ENCODE measurements at places on chromosomes 2 and 18.

DNA sequence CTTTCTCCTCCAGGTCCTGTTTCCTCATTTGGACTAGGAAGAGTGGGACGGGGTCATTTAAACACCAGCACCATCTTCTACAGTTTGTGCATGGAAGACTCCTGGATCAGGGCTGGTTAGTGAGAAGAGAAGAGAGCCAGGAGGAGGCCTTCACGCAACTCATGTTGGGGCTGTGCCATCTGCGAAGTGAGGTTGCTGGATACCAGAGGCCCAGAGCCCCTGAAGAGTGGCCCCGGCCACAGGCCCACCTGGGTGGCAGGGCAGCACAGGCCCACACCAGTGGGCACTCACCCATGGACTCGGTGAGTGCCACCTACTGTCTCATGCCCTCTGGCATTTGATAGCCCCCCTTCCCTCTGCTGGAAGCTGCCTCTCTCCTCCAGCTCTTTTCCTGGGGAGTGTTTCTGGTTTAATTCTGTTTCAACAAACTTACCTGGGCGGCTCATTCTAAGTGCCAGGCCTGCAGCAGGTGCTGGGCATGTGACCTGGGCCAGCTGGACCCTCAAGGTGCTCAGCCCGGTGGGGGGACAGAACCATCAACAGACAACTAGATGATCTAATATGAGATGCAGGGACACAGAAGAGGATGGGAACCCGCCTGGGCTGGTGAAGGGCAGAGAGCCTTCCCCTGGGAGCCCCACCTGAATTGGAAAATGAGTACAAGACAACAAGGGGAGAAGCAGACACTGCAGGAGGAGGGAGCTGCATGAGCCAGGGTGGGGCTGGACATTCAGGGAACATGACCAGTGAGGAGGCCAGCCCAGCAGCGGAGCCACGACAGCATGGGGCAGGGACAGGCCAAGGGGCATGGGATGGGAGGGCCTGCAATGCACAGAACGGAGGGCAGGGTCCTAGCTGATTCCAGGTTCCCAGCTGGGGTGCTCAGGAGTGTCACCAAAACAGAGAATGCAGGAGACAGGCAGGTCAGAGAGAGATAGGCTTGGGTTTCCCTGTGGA is 70.6 kb downstream of the MARCO start:
- no peak for DNase-seq

GRCh38 chr2:196105951-196106350 is 37.3 kb upstream of the DNAH7 start:
- DNase-seq = no peak

GRCh38 chr2:230441227-230441897 is 25.4 kb downstream of the SP100 start:
- no peak for DNase-seq

GRCh38 chr2:120360307-120360855 is 14.4 kb downstream of the INHBB start:
- DNase-seq = no peak

GRCh38 chr2:198662905-198663304 is 794.8 kb downstream of the SATB2 start:
- DNase-seq = no peak

GRCh38 chr18:26738706-26739105 is 126.8 kb downstream of the AQP4 start:
- DNase-seq = no peak

DNA sequence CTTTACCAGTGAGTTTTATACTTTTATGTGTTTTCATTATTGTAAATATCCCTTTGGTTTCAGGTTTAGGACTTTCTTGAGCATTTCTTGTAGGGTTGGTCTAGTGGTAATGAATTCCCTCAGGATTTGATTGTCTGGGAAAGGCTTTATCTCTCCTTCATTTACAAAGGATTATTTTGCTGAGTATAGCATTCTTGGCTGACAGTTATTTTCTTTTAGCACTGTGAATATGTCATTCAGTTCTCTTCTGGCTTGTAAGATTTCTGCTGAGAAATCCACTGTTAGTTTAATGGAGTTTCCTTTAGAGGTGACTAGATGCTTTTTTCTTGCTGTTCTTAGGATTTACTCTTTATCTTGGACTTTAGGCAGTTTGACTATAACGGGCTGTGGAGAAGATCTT is 373.9 kb downstream of the TSN start:
- no peak for DNase-seq

- peak; percentile 3 for DNase-seq
These were observed 823 bp downstream of the PARD3B start for GRCh38 chr2:204545861-204546735.

DNA sequence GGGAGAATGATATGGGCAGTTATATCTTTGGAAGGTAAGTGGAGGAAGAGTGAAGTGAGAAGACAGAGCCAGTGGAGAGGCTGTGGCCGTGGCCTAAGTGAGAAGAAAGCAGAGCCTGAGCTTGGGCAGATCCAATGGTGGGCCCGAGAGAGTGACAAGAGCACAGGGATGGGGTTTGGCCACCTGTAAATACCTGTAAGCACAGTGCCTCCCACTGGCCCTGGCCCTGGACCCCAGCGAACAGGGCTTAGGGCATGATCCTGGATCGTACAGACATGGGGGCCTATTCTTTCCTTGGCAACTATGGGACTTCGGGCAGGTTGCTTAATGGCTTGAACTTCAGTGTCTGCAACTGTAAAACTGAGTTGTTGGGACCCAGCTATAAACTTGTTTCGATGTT is 44.1 kb downstream of the MTCL1 start:
- no peak for DNase-seq

DNA sequence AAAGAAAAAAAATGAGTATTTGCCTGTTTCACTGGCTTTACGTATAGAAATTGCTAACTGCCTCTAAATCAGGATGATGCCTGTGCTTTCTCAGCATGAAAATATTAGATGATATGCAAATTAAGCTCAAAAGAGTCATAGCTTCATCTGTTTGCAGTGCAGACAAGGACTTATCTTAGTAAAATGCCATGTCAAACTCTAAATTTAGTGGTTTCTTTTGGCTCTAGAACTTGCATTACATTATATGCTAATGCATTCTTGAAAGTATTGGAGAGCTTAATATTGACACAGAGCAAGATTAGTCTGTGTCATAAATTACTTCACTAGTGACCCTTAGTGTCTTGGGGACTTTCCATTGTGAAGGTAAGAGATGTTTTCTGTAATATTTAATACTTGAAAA is 1109.1 kb upstream of the NRXN1 start:
- no peak for DNase-seq

DNA sequence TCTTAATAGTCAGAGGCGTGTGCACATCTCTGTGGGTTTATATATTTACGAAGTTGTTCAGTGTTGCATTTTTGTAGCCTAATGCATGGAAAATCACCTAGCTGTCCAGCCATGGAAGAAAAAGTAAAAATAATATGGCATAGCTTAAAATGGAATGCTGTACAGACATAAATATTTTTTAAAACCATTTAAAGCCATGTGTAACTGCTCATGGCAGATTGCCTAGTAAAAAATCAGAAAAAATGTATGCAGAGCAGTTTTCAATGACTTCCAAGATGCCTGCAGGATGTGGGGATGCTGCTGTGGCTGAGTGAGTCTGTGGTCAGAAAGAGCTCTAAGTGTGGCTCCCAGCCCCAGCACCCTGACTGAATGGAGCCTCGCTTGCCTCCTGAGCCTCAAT is 64.8 kb upstream of the ALKAL2 start:
- DNase-seq = no peak

DNA sequence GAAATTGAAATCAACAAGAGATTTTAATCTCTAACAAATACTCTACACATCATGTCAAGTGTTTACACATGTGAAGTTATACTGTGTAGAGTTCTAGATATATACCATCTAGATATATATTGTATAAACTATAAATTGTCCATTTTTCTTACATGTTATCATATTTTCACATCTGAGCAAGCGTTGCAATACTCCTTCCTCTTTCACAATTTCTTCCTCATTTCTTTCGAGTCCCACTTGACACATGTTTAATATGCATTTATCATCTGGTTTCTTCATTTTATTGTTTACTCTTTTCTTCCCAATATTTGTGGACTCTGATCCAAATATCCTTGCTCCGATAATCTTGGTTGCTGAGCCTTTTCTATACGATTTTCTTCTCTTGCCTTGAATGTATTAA is 50.2 kb downstream of the UNC80 start:
- DNase-seq = no peak

- no peak for DNase-seq
These were observed 684.8 kb downstream of the RNF144A start for GRCh38 chr2:7601990-7602389.

DNA sequence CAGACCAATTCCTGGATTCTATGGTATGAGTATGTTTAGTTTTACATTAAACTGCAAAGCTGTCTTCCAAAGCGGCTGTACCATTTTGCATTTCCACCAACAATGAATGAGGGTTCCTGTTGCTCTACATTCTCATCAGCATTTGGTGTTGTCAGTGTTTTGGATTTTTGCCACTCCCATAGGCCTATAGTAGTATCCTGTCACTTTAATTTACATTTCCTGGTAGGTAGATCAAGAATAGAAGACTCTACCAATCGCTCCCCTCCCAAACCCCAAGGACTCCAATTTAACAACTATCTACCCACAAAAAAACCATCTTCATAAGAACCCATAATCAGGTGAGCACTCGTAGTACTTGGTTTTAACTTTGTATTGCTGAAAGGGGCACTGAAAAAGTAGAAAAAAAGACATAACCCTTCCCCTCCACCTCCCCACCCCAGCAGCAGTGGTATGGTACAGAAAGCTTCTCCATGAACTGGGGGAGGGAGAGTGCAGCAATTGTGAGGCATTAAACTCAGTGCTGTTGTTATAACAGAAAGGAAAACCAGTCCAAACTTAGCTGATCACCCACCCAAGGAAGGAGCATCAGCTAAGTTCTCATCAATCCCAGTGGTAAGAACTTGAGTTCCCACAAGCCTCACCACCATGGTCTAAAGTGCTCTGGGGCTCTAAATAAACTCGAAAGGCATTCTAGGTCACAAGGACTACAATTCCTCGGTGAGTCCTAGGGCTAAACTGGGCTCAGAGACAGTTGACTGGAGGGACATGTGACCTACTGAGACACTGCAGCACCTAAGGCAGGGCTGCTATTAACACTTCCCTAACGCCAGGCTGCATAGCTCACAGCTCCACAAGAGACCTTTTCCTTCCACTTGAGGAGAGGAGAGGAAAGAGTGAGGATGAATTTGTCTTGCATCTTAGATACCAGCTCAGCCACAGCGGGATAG is 35.5 kb upstream of the CYTIP start:
- no peak for DNase-seq

- no peak for DNase-seq
These were observed 13.3 kb upstream of the CYP20A1 start for GRCh38 chr2:203225423-203226039.

DNA sequence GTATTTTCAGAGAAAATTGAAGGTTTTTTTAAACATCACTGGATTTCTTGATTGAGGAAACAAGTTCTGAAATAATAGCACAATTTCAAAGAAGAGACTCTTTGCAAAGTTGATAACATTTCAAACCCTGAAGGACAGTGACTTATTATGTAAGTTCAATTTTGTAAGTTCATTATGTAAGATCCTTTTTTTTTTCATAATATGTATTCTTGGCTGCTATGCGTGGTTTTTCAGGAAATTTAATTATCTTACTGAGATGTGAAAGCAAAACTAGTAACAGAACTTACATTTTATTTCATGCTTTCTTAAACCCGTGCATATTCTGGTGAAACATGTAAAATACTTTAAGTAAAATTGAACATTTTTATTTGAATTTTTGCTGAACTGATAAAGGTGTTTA is 65.4 kb downstream of the RIF1 start:
- no peak for DNase-seq

DNA sequence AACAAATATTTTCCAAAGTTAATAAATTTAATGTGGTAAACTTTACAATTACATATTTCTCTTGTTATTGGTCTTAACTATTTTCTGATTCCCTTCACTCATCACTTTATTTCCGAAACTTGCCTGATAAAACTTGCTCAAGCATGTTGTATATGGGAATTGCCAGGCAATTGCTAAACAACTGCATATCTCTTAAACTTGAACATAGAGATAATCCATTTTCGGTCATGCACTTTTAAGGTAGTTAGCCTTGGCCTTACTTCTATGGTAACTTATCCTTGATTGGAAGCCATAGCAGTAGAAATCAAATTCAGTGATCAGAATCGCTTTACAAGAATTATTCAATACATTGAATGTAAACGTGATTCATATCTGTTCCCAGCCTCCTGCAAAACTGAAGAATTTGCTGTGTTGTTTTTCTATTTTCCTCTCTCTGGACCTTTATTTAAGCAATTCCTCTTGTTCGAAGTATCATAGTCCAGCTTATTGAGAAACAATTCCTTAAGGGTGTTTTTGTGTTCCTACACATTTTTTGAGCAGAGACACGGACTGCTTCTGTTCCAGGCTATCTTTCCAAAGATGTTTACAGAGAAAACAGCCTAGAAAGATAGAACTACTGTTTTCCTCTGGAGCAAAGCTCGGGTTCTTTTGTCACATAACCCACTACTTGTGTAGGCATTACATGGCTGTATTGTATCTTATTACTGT is 674.3 kb downstream of the IRS1 start:
- DNase-seq = no peak

- DNase-seq = no peak
These were observed 53.7 kb upstream of the LGALSL start for GRCh38 chr2:64400105-64400728.

- DNase-seq = no peak
These were observed 148.4 kb upstream of the CAVIN2 start for GRCh38 chr2:191995285-191995684.

GRCh38 chr18:70046796-70047195 is 99.1 kb upstream of the CD226 start:
- no peak for DNase-seq

DNA sequence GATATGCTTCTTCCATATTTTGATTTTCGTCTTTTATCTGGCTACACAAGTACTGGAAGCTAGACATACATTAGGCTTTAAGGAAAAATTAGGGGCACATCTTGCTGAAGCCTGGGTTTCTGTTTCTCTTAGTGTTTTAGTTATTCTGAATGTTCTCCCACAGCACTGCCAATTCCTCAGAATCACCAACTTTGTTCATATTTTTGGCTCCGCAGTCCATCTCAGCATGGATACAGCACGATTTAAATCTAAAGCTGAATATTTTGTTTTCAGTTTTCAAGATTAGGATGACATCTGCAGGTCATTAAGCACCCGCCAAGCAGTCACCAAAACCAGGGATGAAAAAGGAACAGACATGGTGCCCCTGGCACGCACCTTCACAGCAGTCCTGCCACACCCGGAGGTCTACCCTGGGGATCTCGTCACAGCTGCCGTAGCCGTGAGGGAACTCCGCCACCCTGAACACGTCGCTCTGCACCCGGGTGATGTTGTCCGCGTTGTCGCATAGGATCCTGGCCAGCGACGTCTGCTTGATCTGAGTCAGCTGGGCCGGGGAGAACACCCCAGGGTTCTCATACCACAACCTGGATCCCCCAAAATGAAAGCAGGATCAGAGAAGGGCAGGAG is 101.2 kb downstream of the PXDN start:
- DNase-seq = no peak
